ENCODE measurements at places on chromosomes 1 and 21.

DNA sequence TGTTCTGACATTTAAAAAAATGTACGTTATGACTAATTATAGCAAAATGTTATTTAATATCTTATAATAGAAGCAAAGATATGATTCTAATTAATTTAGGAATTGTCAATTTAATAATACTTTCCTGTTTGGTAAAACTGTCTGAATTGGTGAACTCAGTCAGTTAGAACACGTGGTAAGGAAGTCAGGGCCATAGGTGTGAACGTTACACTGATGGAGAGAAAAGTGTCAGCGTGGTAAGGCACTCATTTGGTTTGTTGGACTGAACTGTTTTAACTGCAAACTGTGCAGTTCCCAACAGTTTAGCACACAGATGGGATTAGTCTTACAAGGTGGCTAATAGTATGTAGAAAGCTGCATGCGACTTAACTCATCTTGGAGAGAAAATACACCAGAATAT, 102.9 kb downstream of the EPB41 start:
- no peak for DNase-seq

DNA sequence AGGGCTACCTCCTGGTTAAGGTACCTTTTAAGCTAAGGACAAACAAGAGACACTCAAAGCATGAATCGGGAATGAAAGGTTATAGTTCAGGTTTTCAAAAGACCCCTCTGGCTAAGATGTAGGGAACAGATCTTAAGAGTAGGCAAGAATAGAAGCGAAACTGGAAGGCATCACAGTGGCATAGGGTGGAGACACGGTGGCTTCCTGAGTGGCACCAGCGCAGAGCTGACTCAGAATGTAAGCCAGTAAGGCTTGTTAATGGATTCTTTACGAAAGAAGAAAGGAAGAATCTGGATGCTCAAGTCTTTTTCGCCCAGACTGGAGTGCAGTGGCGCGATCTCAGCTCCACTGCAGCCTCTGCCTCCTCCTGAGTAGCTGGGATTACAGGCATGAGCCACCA, 21.2 kb downstream of the PADI6 start:
- DNase-seq = no peak

DNA sequence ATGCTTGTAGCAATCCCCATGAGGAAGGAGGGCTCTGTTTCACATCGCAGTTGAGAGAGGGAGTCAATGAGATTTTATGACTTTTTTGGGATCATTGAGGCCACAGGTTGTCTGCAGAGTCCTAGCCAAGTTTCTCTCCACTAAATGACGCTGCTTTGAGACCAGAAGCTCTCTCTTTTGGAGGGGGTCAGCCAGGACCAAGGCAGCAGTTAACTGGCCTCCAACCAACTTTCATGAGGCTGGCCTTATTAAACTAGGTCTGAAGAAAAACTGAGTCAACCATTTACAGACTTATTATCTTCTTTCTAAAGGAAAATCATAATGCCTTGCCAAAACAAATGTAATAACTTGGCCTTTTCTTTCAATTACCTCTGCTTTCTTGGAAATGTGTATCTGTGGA, 8.6 kb downstream of the WLS start:
- DNase-seq = no peak

DNA sequence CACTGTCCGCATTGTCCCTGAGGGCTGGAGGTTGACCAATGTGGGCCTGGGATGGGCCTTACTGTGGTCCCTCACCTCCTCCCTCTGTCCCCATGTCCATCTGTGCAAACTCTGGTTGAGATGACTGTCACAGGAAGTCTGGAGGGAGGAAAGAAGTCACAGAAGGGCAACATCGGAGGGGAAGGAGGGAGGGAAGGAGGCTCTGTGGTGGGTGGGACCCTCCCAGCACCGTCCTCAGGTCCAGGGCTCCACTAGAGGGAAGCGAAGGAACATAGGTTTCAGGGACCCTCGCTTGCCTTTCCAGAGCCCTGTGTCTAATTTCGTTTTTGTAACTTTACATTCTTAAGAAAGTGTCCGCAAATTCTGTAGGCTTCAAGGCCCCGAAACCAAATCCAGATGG, 111.3 kb upstream of the SLC44A3 start:
- no peak for DNase-seq

- peak; percentile 28 for DNase-seq
These were observed 41.3 kb upstream of the EIF4G3 start for GRCh38 chr1:21217812-21218596.

- DNase-seq = no peak
These were observed 98.7 kb upstream of the USP24 start for GRCh38 chr1:55313903-55314302.

- no peak for DNase-seq
These were observed 46.1 kb upstream of the HTR1D start for GRCh38 chr1:23263380-23263887.

GRCh38 chr21:30831194-30831765, 1.7 kb upstream of the KRTAP7-1 start:
- DNase-seq = peak; percentile 12

DNA sequence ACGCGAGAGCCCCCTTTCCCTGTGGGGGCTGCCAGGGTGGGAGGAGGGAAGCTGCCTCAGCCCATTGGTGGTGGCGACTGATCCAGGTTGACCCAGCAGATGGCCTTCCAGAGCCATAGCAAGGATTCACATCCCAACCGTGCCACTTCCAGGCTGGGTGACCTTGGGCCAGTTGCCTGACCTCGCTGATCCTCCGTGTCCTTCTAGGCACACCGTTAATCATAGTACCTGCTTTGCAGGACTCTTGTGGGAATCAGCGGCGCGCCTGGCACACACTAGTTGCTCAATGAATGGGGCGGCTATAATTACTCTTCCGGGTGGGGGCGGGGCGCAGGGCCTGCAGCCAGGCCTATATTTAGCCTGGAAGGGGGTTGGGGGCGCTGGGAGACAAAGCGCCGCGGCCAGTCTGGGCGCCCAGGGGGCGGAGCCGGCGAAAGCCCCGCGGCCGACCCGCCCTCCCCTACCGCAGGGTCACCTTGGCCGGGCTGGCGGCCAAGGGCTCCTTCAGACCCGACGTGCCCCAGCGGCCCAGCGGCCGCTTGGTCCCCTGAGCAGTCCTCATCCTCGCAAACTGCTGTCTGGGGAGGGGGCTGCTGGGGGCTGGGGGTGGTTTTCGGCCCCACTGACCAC, 5.1 kb downstream of the HSPB7 start:
- peak; percentile 80 for DNase-seq

DNA sequence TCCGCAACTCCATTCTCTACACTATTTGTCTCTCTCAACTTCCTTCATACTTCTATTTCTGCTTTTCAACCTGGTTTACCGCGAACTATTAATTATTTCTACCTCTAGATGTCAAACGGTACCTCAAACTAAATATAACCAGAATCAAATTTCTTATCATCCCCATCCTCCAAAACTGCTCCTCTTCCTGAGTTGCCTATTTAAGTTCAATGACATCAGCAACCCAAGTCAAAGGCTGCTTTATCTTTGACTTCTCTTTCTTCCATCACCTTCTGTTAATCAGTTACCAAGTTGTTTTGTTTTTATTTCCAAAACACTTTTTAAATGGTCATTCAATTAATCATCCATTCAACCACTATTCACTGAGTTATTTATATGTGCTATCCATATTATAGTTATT, 171.9 kb downstream of the COL24A1 start:
- DNase-seq = no peak

DNA sequence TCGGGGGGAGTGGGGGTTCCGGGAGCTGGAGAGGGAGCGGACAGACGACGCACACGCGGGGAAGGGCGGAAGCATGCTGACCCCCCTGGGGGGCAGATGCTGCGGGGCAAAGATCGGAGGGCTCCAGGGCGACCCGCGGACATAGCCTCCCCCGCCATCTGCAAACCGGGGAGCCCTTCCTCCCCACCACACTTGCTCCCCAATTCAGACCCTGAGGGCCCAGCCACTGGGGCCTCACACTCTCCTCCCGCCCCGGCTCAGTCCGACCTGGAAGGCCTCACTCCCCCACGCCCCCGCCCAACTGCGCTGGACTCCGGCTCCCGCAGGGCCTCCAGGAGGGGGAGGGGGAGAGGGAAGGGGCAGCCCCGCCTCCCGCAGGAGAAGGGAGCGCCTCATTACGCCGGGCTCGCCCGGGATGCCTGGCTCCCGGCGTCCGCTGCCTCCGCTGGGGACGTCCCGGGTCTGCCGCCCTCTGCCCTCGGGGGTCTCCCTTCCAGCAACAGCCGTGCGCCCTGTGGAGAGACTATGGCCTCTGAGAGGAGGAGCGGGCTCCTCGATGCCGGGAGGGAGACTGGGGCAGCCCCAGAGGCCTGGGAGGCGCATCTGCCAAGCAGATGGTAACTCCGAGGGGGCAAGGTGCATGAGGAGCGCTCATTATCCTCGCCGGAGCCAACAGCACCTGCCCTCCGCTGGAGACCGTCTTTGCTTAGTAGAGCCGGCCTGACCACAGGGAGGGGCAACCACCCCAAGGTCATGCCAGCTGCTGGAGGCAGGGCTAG, 636 bp upstream of the CAMK2N1 start:
- DNase-seq = peak; percentile 56

- peak; percentile 99 for DNase-seq
These were observed 36.7 kb downstream of the ATP2B4 start for GRCh38 chr1:203663294-203663693.

- DNase-seq = no peak
These were observed 3.5 kb upstream of the ARF1 start for GRCh38 chr1:228079013-228079412.

DNA sequence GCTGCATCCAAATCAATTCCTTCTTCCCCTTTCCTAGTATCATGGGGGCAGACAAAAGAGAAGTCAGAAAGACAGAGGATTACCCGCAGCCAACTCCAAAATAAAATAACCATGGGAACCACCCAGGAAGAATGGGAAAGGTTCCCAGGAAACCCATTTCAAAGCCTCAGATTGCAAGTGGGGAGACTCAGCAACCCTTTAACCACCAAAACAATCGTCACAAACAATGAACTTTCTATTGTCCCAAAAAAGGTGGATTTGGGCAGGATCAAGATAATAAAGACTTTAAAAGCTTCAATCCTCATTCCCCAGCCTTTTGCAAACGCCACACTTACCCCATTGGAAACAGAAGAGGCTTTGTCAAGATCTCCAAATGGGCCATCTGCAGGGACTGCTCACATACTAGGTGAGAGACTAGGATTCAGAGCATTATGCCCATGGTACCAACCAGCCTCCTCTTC, 5.1 kb downstream of the TIAM1 start:
- DNase-seq = no peak

- no peak for DNase-seq
These were observed 6.1 kb downstream of the SMG5 start for GRCh38 chr1:156276532-156276931.

DNA sequence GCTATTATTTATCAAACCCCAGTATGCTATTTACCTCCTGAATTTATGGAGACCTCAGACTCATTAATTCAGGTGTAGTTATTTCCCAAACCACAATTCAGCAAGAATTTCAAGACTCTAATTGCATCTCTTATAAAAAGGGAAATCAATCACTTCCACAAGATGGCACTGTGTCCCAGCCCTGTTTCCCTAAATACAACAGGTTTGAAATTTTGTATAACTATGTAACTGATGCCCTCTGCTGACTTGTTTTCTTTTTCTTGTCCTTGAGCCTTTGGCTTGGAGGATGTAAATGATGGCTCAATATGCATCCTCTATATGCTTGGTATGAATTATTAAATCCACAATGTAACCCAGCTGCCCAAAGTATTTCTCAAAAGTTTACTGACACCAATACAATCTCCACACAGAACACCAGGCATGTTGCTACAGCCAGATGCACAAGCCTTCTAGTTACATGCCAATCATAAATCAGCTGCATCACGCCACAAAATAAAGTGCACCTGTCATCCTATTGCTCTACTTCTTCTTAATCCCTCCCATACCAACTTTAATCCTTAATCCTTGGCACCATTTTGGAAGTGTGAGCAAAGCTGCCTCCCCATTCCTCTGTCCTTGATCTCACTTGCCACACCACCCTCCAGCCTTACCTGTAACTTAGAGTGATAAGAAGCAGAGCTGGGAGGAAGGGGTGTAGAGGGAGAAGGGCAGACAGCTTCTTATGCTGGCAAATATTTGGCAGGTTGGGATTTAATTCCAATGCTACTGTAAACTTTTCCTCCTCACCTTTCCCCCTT, 9.0 kb downstream of the C1orf105 start:
- peak; percentile 68 for DNase-seq

DNA sequence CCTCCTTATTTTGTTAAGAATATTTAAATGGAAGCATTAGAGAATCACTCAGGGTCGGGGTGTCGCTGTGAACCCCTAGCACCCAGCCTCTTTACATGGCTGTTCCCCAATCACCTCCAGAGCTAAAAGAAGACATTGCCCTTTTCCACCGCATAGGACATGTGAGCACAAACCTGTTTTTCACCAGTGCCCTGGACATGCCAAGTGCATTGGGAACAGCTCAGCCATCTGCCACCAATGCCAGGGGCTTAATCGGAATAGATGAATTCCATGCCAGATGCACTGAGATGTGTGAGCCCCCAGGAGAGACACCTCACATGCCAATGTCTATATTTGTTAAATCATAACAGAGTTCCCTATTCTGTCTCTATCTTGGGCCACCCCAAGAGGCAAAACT, 33.3 kb downstream of the EIF2D start:
- DNase-seq = no peak

GRCh38 chr1:12001249-12001917, 17.9 kb upstream of the MIIP start:
- DNase-seq = peak; percentile 64

DNA sequence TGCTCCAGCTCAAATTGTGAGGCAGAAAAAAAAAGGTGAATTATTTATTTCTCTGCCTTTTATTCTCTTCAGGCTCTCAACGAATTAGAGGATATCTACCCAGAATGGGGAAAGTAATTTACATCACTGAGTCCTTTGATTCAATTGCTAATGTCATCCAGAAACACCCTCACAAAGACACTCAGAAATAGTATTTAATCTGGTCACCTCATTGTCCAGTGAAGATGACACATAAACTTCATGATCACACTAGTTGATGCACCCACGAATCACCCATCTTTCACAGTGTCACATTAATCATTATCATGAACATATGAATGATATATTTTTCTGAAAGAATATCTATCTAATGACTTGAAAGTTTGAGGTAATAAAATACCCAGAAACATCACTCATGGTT, 868.5 kb downstream of the BRINP3 start:
- no peak for DNase-seq

GRCh38 chr21:45041984-45042663, 32.3 kb upstream of the ADARB1 start:
- DNase-seq = no peak

All from fibroblast of skin of back (primary cell).